ENCODE measurements at places on chromosomes 6 and 20. TPM values are rescaled to one million over a fixed set of nuclear protein-coding genes. Genes with fewer than 3 reads are reported as not detected.

Gene FNDC1
- not detected for total RNA-seq

Gene CST4
- 2.7 TPM for total RNA-seq

Gene CST5
- total RNA-seq, result not detected

Gene PAX1
- not detected for total RNA-seq

Gene GRM4
- total RNA-seq, result not detected

Gene CALHM4
- total RNA-seq, result 3.4 TPM

Gene C6orf15
- total RNA-seq, result not detected

Gene NKAIN2
- total RNA-seq, result not detected

Gene BIRC7
- total RNA-seq, result 0.54 TPM

Gene IMPG1
- not detected for total RNA-seq

Gene PARD6B
- 153 TPM for total RNA-seq

Gene PI16
- not detected for total RNA-seq

Gene RMND1
- 39.1 TPM for total RNA-seq

Gene ULBP1
- 5.4 TPM for total RNA-seq

Gene CST2
- not detected for total RNA-seq

Gene NCOA5
- 53.3 TPM for total RNA-seq

Gene POM121L2
- total RNA-seq, result not detected

Gene CCR6
- not detected for total RNA-seq

Measured in Caco-2 (cell line).